ENCODE measurements at places on chromosomes 4 and X. TPM values are rescaled to one million over a fixed set of nuclear protein-coding genes. Genes with fewer than 3 reads are reported as not detected.

The MAGEA8 gene
- not detected for total RNA-seq

- DNase-seq: no peak
Observed at GRCh38 chrX:104195489-104196084, 29.3 kb downstream of the FAM199X start.

DNA sequence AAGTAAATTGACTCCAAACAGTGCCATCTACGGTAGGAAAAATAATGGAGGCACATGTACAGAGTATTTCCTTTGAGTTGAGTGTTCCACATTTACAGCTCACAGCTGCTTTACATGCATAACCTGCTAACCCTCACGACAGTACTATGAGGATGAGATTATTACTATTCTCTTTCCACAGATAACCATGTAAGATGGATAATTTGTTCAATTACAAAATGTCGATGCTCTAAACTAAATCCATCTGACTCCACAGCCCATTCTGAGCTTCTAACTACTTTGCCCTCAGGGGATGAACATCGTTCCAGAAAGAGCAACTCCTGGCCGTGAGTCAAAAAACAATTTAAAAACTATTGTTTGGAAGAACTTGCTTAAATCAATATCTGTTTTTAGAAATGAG lies 330.4 kb upstream of the NWD2 start:
- no peak for DNase-seq

The CLIC2 gene
- 18.4 TPM for total RNA-seq

- DNase-seq: no peak
Observed at GRCh38 chr4:174405923-174406322, 116.4 kb downstream of the HPGD start.

The TFE3 gene
- 52.1 TPM for total RNA-seq

DNA sequence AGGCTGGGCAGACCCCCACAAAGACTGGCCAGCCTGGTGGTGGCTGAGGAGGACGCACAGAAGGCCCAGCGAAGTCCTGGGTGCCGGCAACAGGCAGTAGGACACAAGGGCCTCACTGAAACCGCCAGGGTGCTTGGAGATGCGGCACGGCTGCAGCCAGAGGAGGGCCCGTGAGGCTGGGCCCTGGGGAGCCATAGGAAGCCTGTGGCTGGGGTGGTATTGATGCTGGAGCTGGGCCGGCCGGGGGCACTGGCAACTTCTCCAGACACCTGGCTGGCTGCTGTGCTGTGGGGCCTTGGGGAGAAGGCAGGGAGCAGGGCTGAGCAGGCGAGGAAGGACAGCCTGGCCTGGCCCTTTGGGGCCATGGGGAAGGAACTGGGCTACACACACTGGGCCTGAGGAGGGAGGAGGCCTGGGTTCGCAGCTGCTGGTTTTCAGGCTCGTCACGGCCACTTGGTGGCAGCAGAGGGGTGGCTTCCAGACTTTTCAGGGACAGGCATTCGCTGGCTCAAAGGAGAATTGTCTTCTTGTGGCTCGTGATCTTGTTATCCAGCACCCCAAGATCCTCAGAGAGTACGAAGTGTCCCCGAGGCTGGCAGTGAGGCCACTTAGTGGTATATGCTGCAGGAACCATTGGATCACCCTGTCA lies 37.2 kb downstream of the ATP2B3 start:
- DNase-seq: peak; percentile 32

DNA sequence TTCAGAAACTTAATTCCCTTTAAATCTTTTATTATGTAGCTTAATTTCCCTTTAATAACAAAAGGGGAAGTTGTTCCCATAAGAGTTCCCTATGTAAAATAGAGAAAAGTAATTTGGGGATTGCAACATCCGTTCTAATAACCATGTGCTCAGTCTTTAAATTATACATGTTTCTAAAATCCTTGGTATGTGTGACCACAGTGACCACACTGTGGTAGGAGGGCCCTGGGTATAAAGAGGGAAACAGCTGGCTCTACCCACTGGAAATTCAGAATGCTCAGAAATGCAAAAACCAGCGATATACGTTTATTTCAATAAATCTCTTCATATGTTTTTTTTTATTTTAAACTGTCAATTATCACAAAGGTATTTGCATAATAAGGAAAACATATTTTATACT lies 219.1 kb downstream of the FGF13 start:
- no peak for DNase-seq

The F11 gene
- total RNA-seq: not detected

The TMEM255A gene
- 1.3 TPM for total RNA-seq

The RAI2 gene
- total RNA-seq: 18.0 TPM

- no peak for DNase-seq
Observed at GRCh38 chrX:42754115-42754514, 23.8 kb downstream of the PPP1R2C start.

DNA sequence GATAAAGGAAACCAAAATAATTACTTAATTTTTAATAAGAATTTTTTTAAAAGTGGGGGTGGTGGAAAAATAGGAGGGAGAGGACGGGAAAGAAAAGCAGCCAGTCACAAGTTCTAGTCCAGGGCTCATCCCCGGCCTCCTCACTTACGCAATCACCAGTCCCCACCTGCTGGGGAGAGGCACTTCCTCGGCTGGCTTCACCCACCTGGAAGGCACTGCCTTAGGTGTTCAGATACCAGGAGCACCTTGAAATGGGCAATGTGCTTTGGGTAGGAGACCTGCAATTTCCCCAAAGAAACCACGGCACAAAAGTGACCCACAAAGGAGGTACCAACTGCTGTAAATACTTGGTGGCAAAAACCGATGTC lies 23.8 kb downstream of the AFAP1 start:
- DNase-seq: peak; percentile 37

The MAP7D2 gene
- total RNA-seq: 1.3 TPM

DNA sequence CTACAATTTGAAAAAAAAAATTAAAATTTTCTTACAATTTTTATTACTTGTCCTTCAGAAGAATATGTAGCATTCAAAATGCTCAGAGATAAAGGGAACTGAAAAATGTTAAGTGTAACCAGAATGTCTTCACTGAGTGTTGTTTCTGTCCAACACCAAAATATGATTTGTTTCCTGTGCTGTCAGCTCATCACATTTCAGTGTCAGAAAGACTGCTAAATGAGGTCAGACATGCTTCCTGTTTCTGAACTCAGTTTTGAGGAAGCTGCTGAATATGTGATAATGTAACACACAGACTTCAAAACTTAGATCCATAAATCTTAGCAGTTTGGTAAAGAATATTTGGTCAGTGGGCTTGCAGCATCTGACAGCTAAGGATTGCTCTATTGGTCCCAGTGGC lies 1849.7 kb downstream of the PCDH7 start:
- DNase-seq: no peak

The USP17L5 gene
- total RNA-seq: not detected

GRCh38 chr4:94527556-94528233 lies 76.0 kb downstream of the PDLIM5 start:
- no peak for DNase-seq

GRCh38 chr4:11049001-11049400 lies 364.4 kb upstream of the CLNK start:
- DNase-seq: no peak

GRCh38 chr4:4320951-4321714 lies 31.1 kb downstream of the ZBTB49 start:
- no peak for DNase-seq

GRCh38 chr4:762211-763190 lies 56.9 kb downstream of the PCGF3 start:
- no peak for DNase-seq

DNA sequence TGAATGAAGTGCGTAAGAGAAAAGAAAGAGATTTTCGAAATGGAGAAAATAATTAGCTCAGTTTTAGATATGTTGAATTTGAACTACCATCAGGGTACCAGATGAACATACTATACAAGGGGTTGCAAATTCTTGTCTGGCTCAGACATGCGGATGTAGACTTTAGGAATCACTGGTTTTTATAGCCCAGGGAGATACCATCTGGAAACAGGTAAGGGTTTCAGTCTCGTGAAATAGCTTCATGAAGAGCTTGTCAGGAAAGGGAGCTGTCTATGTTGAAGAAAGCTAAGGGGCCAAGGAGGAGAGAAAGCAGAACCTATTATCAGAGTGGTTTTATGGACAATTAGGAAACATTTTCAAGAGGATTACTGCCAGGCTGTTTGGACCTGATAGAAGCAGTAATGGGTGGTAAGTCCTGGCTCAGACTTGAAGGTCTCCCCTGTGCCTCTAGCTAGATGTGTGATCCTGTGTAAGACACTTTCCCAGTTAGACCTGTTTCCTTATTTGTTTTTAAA lies 6.7 kb downstream of the RAB9A start:
- DNase-seq: no peak

GRCh38 chr4:97123573-97123972 lies 1019.7 kb downstream of the STPG2 start:
- no peak for DNase-seq

DNA sequence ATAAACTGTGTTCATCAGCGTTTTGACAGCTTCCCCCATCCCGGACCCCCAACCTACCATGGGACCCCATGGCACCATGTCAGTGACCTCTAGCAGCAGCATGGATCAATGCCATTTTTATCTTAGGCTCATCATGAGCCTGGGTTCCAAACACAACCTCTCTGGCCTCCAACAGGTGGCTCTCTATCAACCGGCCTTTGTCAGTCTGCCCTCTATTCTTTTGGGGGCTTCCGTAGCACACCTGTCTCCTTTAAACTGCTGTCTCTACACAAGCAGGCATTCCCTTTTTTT lies 721 bp upstream of the TMEM150C start:
- no peak for DNase-seq

DNA sequence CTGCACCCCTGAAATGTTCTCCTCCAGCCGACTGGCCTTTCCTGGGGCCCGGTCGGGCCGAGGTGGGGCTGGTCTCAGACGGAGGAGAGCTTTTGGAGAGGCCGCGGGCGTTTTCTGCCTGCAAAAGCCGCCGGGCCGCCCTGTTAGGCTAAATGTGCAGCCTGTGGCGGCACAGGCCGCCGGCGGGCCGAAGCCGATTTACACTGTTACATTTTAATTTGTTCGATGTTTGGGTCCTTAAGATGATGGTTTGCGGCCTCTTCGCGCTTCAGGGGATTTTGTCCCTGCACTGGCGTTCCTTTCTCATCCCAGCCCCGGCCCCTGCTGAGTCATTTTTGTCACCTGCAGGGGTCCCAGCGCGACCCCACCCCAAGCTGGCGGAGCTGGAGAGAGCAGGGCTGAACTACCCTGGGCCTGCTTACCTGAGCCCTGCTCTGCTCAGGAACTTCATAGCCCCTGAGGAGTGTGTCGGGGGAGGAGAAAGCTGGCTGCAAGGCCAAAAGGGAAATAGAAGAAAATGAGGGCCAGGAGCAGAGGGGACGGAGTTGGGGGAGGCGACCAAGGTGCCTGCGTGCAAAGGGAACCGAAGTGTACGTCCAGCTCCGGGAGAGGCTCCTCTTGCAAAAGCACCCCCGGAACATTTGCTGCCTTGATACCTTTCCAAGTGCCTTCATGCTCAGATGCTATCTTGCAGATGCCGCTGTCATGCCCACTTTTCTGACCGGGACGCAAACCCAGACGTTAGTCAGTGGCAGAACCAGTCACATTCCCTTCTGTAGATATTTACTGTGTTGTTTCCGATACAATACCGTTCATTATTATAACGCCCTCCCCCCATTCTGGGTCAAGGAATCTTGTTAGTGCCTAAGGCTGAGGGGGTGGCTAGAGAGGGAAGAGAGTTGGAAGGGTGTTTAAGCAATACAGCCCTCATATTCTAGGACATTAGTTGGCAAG lies 977 bp upstream of the RBBP7 start:
- DNase-seq: no peak

- no peak for DNase-seq
Observed at GRCh38 chrX:150731795-150732194, 38.6 kb downstream of the MTMR1 start.

The DSPP gene
- total RNA-seq: under 0.01 TPM

GRCh38 chr4:56791316-56791715 lies 30.2 kb downstream of the SPINK2 start:
- no peak for DNase-seq

DNA sequence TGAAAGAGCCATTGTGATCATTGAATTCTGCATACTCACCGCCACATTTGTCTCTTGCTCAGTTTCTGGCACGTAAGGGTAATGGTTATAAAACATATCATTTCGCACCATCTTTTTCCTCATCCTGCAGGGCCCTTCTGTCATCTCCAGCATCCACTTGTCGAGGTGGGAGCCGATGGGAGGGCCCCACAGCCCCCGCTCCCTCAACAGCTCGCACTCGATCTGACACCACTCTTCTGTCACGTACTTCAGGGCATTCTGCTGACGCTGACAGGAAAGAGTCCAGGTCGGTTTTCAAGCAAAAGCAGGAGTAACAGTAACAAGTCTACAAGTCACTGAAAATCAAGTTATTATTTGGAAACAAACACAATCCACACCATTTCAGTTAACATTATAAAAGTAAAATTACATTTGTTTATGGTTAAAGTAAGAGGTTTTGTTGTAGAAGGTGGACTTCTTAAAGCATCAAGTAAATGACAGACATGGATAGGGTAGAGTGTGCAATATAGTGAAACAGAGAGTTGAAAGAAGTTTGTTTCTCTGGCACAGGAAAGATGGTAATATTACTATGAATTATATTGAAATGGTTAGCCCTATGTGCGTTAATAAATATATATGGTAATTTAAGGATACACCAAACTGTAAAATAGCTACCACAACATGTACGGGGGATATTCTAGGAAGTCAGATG lies 150.6 kb downstream of the CDS1 start:
- no peak for DNase-seq

DNA sequence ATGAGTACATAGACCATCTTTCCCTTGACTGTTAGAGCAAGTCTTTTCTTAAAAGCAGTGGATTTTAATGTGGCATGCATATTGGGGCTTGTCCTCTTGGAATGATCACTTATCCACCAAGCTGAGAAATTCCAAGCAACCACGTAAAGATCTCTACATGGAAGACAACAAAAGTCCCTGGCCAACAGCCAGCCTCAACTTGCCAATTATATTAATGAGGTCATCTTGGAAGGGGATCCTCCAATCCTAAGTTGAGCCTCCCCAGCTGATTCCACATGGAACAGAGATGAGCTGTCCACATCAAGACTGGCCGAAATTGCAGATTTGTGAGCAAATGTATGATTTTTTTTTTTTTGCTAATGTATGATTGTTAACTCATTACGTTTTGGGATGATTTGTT lies 20.6 kb upstream of the FTHL17 start:
- DNase-seq: no peak

The BMP3 gene
- 0.98 TPM for total RNA-seq

Data from breast epithelium (tissue), 4 donors.